ENCODE measurements at places on chromosomes 2 and 18.

- no peak for DNase-seq
Observed at GRCh38 chr2:72092111-72092510, 55.6 kb downstream of the CYP26B1 start.

- no peak for DNase-seq
Observed at GRCh38 chr2:31831585-31831984, 179.2 kb downstream of the MEMO1 start.

GRCh38 chr2:229725716-229726574 is 11.6 kb upstream of the DNER start:
- no peak for DNase-seq

DNA sequence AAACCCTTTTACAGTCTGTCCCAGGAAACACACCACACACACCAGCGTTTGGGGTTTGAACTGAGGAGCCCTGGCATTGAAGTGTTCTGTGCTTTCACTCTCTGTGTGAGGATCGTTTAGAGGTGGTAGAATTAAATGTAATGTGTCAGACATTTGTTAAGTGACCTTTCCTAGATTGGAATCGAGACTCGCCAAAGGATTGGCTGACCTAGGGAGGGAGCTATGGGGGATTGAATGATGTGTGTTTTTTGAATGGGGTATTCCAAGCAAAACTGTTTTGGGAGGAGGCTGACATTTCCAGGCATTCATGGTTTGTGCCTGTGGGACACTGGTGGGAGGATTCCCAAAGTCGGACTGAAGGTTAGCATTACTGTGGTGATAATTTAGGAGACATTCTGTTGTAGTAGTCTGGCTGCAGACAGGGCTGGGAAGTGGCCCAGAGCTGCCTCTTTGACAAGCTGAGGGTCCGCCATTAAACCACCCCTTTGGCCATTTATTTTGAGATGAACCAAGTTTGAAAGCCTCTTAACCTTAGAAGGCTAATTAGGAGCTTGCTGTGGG is 1.7 kb downstream of the MYO1B start:
- DNase-seq: no peak

DNA sequence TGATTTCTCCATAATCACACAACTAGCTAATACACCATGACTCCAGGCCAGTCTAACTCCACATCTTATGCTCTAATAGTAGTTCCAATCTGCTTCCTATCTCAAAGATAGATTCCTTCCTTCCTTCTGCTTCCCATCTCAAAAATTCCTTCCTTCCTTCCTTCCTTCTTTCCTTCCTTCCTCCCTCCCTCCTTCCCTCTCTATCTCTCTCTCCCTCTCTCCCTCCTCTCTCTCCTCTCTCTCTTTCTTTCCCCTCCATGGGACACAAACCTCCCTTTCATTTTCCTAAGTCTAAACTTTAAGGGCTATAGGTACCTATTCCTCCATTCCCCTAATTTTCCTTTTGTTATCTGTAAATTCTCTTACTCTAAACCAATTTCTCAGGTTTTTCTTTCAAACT is 62.5 kb downstream of the CCDC88A start:
- DNase-seq: no peak

DNA sequence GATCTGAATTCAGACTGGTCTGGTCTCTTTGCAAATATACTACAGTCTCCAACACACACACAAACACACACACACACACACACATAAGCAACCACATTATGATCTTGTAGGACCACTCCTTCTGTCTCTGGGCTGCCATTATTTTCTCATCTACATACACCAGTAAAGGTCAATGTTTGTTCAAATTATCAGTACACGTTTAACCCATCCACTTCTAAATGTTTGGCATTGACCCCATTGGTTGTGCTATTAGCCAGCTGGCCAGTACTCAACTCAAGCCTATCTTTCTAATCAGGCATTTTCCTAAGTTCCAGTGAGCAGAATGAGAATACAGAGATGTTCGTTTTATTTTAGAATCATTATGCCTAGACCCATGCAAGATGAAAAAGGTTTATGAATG is 186.4 kb downstream of the CNTNAP5 start:
- DNase-seq: no peak

DNA sequence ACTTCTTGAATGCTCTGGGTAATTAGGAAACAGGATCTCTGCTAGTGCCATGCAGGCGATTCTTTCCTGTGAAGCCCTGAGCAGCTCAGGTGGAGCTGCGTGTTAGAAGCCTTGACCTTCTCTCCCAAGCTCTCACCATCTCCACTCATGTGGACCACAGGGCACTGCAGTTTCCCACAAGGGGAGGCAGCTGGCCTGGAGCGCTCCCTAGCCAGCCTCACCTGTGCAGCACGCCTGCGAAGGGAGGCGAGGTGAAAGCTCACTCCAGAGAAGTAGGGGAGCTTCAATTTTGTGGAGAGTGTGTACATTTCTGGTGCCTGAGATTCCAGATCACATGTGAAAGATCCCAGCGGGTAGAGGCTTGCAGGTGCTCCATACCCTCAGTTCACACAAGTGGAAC is 11.1 kb upstream of the HES6 start:
- no peak for DNase-seq

- no peak for DNase-seq
Observed at GRCh38 chr2:75053484-75054112, 95.2 kb downstream of the POLE4 start.

DNA sequence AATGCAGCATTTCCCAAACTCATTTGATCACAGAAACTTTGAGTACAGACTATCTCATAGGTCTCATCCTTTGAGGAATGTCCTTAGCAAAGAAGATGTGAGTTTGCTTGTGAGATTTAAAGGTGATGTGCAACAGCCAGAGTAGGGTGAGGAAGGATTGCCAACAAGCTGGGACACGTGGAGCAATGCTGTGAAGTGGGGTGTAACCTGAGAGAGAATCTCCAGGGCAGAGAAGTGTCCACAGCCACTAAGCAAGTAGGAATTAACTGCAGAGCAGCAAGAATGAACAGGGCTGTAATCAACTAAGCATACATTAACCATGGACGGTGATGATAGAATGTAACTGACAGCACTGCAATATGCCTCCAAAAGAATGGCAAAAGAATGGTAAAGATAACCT is 469.9 kb upstream of the NRP2 start:
- no peak for DNase-seq

- no peak for DNase-seq
Observed at GRCh38 chr2:18518116-18519111, 42.0 kb downstream of the RDH14 start.

GRCh38 chr2:128732976-128733431 is 414.3 kb upstream of the HS6ST1 start:
- no peak for DNase-seq

DNA sequence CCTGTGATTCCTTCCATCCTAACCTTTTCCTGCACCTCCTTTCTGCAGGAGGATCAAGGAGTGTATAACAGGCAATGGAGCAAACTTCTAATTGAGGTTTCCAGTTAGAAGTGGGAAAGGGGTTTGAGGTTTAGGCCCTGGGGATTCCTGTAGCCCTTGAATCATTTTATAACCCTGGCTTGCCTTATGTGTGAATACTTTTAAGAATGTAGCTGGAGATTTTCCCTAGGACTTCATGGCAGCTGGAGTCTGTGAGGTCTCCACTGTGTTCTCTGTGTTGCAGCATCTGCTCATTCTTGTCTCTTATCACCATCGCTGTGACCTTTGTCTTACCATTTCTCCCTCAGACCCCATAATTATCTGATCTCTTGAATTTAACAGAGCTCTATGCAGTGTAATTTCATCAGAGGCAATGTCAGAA is 370.2 kb upstream of the SLC14A2 start:
- DNase-seq: no peak

- DNase-seq: no peak
Observed at GRCh38 chr2:6352906-6353515, 512.7 kb downstream of the CMPK2 start.

- DNase-seq: no peak
Observed at GRCh38 chr18:48615566-48616401, 77.0 kb downstream of the CTIF start.

GRCh38 chr2:44789971-44790721 is 151.4 kb upstream of the SIX3 start:
- DNase-seq: no peak

GRCh38 chr2:69494126-69494525 is 56.9 kb upstream of the NFU1 start:
- DNase-seq: no peak

- no peak for DNase-seq
Observed at GRCh38 chr18:79934311-79935097, 16.9 kb downstream of the SLC66A2 start.

- DNase-seq: no peak
Observed at GRCh38 chr2:144780983-144781382, 261.1 kb upstream of the ZEB2 start.

DNA sequence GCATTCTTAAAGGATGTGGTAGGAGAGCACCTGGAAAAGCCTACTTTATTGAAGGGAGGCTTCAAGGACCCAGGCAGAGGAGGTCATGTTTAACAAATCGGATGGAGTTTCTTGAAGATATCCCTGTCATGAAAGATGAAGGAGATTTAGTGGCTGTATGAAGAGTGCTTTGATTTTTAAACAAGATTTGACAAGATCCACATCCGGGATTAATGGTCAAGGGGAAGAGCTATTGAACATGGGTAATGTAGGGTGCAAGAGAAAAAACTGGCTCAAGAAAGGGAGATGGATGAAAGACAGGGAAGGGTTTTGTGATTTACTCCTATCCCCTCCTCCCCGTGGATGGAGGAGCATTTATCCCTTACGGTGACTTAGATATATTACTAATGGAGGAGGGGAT is 113.1 kb upstream of the OSR1 start:
- DNase-seq: no peak

- DNase-seq: no peak
Observed at GRCh38 chr2:97733341-97734035, 20.1 kb downstream of the ZAP70 start.

DNA sequence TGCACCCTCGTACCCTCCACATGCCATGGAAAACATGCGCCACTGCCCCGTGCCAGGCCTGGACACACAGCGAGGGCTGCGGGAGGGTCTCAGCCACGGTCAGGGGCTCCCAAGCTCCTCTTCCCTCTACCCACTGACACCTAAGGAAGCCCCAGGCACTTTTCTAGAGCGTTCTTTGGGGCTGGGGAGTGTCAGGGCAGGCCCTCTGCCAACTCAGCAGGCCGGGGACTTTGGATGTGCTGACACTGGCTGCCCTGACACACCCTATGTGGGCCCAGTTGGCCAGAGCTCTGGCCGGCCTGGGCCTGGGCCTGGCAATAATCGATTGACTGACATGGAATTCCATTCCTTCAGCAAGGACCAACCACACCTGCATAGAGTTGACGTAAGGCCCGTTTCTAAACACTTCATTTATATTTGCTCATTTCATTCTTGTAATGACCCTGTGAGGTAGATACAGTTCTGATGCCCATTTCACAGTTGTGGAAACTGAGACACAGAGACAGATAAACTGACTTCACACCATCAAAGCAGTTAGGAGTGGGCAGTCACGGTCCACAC is 70.5 kb downstream of the ZFP36L2 start:
- DNase-seq: no peak

- no peak for DNase-seq
Observed at GRCh38 chr2:199457147-199458008, at the start of gene SATB2. SATB2 (minus strand) TSS chr2:199457939; CDS start chr2:199456037, 1,902 bp downstream.

DNA sequence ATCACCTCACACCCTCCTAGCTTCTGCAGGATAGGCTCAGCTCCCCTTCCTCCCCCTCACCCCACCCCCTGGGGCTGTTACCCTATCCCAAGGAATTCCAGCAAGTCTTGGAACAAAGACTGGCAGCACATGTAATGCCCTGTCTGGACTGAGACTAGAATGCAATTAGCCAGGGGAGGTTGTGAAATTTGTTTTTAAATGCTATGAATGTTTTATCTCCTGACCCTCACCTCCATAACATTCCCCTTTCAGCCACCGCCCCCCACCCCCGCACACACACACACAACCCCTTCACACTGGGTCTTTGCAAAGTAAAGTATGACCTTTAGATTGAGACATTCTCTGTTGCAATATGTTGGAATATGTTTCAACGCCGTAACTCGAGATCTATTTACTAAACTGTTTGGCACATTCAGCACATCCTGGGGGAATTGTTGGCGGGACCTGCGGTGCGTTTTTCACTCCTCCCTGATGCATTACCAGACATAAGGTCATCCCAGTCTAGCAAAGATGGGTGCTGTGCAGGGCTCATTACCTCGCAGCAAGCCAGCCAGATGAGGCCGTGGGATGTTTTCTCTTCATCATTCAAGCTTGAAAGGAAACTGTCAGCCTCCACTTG is 290.7 kb upstream of the SLC14A2 start:
- DNase-seq: no peak

GRCh38 chr2:69304656-69305055 is 82.4 kb downstream of the GFPT1 start:
- no peak for DNase-seq

DNA sequence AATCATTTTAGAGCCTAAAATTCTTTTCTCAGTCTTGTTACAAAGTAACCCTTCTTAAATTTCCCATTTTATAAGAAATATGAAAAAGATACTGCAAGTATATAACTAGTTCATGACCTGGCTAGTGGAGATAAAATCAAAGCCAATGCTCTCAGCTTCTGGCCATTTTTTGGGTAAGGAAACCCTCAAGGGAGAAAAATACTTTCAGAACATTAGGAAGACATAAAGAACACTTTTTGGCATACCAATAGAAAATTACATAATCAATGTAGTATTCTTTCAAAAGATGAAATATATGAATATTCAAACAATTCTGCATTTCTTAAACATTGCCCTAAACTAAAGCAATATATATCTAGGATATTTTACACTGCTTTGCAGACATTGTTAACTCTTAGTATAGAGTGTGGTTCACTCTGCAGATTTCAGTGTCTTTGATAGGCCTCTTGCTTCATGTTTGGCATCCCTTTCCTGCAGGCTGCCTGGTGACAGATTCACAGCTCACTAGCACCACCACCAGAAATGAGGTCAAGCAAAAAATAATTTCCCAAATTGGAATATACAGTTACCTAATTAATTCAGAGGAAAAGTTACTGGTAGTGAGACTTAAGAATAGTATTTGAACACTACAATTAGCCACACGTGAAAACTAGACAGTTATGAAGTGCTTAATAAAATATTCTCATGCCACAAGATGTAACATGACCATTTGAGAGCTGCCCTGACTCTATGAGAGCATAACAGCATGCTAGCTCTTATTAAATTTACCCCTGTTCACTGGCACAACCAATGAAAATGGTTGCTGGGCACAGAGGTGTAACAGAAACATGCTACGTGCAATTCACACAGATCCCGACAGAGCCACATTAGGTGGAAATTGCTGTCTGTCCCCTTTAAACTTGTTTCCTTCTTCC is 36.0 kb downstream of the PAIP2B start:
- DNase-seq: no peak

All from CD4-positive, alpha-beta T cell treated with Interleukin-6 at 100 ng/mL for 8 hours (primary cell).